Activated B cell treated with CpG ODN at 0.5 μM for 24 hours (primary cell): ENCODE measurements at places on chromosomes 2 and 18.

- no peak for DNase-seq
Observed at GRCh38 chr2:27019931-27020855, 12.6 kb upstream of the TMEM214 start.

DNA sequence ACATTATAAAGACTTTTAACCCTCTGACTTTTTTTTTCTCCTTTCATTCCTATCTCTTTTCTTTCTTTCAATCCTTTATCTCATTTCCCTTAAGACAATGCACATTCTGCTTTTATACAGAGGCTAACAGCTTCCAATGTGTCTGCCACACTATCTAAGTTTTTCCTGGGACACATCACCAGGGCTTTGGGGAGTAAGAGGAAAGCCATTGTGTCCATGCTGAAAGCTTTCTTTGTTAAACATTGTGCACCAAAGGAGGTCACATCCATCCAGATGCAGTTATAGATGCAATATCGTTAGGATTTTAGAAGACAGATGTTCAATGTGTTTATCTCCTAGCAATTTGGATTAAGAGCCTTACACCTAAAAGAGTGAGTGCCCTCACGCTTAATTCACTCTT lies 534.1 kb downstream of the CNTNAP5 start:
- DNase-seq, result no peak

GRCh38 chr2:105393373-105394055 lies 5.3 kb downstream of the FHL2 start:
- no peak for DNase-seq

DNA sequence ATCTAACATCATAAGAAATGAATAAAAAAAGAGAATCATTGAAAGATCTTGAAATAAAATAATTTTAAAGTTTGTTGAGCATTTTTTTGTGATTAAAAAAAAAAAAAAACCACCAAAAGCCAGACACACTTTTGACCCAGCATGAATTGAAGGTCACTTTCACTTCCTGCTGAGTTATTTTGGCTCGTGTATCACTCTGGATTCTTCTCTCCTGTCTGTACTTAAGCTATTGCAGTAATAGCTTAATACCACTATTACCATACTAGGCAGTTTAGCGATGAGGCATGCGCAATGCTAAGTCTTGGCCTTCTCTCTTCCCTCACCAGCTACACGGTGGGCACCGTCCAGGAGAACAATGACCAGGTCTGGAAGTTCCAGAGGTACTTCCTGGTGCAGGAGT lies 54.5 kb upstream of the SPP2 start:
- no peak for DNase-seq

GRCh38 chr2:53994818-53995808 lies 24.3 kb upstream of the PSME4 start:
- no peak for DNase-seq

DNA sequence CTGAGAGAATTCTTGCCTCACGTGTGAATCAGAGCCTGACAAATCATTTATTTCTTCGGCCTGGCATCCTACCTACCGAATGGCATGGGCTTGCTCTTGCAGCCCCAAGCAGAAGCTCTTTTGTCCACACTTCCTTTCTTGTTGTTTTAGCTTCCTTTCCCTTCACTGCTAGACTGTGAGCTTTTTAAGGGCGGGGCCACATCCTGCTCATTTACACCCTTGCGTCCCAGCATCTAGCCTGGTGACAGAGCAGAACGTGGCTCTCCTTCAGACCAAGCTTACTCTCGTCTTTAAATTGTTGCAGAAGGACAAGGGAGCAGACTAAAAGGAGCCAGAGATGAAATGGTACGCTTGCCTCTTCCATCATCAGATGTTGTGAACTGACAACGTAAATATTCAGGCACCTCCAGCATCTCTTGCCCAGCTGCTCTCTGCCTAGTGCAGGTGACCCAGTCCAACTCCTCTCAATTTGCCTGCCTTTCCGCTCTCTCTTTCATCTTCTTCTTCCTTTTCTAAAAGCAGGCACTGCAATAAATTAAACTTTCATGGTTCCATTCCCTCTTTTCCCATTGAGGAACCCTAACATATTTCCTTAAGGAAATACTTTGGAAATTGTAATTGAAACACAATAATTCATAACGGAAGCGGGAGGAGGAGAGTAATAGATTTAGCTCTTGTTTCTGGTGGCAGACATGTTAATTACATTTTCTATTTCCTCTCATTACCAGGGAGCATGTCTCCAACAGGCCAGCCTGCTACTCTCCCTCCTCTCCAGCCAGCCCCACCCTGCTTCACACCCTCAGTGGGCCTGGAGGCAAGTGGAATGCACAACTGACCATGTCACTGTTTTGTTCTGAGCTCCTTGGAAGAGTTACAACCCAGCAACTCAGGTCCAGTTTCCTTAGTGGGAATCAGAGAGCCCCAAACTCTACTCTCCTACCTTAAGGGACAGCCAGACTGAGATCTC lies 228.1 kb upstream of the TRIB2 start:
- DNase-seq, result no peak
